ENCODE measurements at places on chromosomes 7 and 10. TPM values are rescaled to one million over a fixed set of nuclear protein-coding genes. Genes with fewer than 3 reads are reported as not detected.

- DNase-seq, result no peak
Measured at GRCh38 chr10:55837273-55837672, 523.8 kb downstream of the ZWINT start.

DNA sequence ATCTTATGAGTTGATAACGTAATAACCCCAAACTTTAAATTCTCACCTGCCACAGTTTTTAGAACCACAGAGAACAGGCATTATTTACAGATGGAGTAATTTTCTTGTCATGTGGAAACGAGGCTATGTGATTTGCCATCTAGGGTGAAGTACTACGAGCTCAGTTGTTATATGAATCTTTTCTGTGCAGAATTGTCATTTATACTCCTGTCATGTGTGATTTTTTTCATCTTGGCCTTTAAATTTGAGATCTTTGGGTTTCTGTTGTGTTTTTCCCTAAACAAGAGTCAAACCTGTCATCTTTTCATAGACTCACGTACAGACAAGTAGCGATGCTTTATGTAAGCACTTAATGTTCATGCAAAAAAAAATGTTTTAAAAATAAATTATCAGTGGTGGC lies 153.7 kb upstream of the TAC1 start:
- DNase-seq, result no peak

GRCh38 chr10:122446668-122447423 lies 7.6 kb upstream of the ARMS2 start:
- DNase-seq, result no peak

- no peak for DNase-seq
Measured at GRCh38 chr10:74040200-74041126, 42.5 kb downstream of the VCL start.

DNA sequence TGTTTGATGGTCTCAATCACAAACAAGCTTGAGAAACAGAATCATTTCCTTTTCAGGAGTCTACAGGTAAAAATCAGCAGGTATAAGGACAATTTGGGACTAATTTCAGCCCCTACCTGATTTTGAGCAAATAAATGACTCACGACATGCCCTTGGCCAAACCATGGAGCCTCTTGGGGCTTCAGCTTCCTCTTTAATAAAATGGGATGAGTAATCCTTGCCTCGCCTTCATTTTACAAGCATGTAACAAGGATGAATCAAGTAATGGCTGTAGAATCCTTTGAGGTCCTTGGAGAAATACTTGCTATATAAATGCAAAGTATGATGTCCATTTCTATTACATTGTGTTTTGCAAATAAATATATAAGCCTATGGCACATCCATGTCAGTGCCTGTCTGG lies 212.8 kb upstream of the PODXL start:
- DNase-seq, result no peak

DNA sequence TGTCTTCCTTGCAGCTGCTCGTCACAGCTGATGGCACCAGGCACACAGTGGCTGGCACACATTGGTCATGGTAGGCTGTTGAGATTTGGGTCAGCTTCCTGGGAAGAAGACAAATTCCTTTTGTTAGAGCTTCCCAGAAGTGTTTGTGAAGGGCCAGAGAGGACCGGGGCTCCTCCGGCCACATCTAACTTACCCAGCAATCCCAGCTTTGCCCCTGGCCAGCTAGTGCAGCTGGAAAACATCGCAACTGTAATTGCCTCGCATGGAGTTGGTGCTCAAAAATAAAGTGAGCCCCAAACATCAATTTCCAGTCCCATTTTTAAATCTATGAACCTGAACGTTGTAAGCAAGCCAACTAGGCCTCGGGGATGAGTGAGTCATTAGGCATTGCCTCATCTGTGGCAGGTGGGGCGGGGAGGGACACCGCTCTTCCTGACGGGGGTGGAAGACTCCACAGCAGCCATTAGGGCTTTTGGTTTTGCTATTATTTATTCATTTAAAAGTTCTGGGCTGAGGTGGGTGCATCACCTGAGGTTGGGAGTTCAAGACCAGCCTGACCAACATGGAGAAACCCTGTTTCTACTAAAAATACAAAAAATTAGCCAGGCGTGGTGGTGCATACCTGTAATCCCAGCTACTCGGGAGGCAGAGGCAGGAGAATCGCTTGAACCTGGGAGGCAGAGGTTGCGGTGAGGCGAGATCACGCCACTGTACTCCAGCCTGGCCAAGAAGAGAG lies 12.4 kb downstream of the CPA5 start:
- no peak for DNase-seq

GRCh38 chr7:138873220-138873892 lies 75.4 kb upstream of the ATP6V0A4 start:
- no peak for DNase-seq

- no peak for DNase-seq
Measured at GRCh38 chr10:28151636-28152035, 151.2 kb downstream of the MPP7 start.

DNA sequence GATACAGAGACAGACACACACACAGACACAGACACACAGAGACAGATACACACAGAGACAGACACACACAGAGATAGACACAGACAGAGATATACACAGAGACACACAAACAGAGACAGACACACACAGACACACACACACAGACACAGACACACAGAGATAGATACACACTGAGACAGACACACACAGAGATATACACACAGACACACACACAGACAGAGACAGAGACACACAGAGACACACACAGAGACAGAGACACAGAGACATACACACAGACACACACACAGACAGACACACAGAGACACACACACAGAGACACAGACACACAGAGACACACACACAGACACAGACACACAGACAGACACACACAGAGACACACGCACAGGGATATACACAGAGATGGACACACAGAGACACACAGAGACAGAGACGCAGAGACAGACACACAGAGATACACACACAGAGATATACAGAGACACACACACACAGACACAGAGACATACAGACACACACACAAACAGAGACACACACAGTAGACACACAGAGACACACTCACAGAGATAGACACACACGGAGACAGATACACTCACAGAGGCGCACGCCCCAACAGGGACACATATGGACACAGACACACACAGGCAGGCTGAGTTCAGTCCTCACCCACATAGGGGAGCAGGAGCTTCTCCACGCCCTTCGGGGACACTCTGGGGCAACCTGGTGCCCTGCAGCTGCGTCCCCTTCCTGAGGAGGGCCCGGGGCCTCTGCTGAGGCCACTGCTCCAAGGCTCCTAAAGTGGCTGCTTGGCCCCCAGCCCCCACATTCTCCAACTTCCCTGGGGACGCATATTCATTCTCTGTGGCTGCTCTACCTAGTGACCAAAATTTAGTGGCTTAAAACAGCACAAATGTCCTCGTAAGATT lies 10.3 kb upstream of the PPP2R2D start:
- DNase-seq, result no peak

Gene CDHR1
- total RNA-seq, result 1.3 TPM

Gene GJD4
- total RNA-seq, result not detected

Gene OGDHL
- 0.30 TPM for total RNA-seq
